ENCODE measurements at places on chromosomes 6 and 20.

DNA sequence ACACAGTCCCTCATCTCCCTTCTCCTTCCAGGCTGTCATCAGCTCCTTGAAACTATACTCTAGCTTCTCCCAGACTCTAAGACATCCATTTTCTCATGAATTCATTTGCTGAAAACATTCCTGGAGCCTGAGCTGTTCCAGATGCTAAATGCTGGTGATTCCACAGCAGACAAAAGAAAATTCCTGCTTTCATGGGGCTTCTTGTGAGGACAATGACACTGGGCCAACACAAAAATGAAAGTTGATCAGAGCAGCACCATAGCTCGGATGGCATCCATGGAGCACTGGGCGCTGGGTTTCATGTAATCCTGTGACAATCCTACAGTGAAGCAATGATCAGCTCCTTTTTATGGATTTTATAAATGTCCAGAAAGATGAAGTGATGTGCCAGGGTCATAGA is 47.4 kb upstream of the STX16 start:
- DNase-seq: no peak

DNA sequence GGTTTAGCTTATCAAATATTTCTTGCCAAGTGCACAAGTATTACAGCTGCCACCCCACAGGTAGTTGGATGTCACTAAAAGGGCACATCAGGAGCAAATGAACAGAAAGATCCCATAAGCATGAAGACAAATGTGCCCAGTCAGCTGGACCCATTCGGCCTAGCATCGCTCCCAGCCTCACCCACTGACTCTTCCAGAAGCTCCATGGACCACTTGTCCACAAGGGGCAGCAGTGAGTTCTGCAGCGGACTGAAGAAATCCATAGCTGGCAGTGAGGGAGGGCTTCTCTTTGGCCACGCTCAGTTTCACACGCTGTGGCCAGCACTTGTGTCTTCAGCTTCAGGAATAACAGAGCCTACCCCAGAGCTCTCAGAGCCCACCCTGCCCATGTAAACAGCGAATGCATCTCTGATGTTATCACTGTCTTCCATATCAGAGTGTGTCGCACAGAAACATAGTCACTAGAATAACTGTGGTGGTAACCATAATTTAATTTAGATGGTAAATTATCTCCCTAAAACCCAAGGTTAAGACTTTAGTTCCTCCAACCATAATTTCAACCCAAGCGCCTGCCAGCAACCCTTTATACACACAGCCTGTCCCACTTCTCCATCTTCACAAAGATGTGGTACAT is 15.8 kb downstream of the CGA start:
- no peak for DNase-seq

GRCh38 chr6:111237852-111238251 is 150.5 kb downstream of the SLC16A10 start:
- no peak for DNase-seq

- DNase-seq: no peak
Measured at GRCh38 chr20:38267901-38268514, 7.5 kb upstream of the KIAA1755 start.

GRCh38 chr6:39029156-39030011 is 19.2 kb upstream of the GLP1R start:
- no peak for DNase-seq

GRCh38 chr20:5788385-5788895 is 38.2 kb downstream of the SHLD1 start:
- peak; percentile 59 for DNase-seq

DNA sequence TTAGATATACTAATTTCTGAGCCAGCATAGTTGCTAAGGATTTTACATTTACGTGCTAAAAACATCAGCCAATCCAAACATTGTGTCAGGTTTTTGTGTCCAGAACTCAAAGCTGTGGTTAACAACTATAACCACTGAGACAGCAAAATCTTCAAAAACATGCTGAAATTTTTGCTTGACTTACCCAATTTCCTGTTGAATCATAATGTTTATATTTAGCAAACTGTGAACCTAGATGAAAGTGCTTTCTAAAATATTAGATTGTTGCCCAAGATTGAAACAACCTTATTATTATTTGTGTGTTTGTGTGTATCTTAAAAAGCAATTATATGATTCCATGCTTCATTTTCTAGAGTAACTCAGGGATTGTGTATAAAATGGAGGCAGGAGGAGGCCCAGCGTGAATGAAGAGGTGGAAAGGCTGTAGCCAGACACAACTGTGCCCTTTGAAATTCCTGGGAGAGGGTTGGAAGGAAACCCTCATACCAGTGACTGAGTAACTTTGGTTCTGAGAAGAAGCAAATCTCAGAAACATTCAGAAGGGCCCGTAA is 48.0 kb downstream of the ARMC2 start:
- no peak for DNase-seq

DNA sequence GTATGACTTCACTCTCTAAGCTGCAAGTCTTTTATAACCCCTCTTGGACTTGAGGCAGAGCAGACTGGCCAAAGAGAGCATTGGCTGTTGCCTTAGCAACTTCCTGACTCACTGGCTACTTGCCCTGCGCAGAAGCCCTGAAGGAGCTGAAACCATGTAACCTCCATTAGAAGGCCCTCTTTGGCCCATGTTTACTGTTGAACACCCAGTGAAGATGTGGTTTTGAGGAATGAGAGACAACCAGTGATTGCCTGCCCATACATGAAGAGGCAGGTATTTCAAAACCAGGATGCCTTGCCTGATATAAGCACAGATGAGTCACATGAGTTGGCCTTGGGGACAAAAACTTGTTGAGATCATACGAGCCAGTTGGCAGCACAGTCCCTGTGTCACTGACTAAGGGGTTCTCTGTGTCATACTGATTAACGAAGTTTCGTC is 182.5 kb downstream of the EDN1 start:
- DNase-seq: no peak

GRCh38 chr6:106422534-106422933 is 62.0 kb downstream of the CRYBG1 start:
- DNase-seq: no peak

- DNase-seq: no peak
Measured at GRCh38 chr6:99219788-99220187, 129.7 kb downstream of the FAXC start.

DNA sequence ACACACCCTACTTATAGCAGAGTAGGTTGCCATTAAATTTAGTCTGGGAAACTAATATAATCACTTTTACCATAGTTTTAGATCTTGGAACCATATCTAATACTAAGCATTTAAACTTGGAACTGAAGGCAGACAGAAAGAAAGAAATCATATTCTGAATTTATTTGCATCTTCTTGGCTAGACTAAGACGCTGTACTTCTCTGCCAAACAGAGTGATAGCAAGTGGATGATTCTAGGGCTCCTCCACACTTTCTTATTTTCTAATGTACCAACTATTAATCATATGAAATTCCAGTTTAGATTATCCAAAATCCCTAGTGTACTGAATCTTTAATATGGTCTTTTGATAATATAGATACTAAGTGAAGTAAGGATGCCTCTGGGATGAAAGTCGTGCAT is 277.0 kb downstream of the CENPW start:
- no peak for DNase-seq

- no peak for DNase-seq
Measured at GRCh38 chr6:37535428-37535758, 35.7 kb upstream of the CCDC167 start.

GRCh38 chr20:49754596-49754995 is 40.9 kb upstream of the B4GALT5 start:
- no peak for DNase-seq

- DNase-seq: no peak
Measured at GRCh38 chr6:41077536-41077935, 4.8 kb downstream of the NFYA start.

DNA sequence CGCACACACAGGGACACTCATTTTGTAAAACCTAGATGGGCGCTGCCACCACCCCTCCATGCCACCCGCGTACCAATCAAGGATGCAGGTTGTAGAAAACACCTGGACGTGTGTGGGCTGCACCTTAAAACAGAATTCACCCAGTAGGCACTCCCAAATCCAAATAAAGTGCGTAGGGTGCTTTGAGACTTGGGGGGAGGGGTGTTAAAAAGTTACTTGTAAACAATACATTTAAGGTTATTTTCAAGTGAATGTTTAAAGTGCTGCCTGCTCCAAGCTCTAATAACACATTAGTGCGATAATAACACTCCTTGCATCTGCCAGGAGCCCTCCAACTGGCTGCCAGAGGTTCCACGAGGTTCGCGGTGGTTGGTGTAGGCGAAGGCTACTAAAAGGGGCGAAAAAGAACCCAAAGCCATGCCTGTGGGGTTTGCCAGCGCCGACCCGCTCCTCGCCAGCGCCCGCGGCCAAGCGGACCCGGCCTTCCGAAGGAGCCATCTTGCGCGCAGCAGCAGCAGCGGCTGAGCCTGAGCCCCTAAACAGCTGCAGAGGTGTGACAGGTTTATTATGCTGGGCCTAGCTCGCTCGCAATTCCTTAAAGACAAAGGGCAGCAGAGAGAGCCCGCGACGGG is 11.5 kb downstream of the FOXC1 start:
- DNase-seq: peak; percentile 52

GRCh38 chr20:37457921-37458320 is 63.1 kb upstream of the NNAT start:
- no peak for DNase-seq

- DNase-seq: no peak
Measured at GRCh38 chr6:11231564-11232192, 790 bp downstream of the NEDD9 start.

DNA sequence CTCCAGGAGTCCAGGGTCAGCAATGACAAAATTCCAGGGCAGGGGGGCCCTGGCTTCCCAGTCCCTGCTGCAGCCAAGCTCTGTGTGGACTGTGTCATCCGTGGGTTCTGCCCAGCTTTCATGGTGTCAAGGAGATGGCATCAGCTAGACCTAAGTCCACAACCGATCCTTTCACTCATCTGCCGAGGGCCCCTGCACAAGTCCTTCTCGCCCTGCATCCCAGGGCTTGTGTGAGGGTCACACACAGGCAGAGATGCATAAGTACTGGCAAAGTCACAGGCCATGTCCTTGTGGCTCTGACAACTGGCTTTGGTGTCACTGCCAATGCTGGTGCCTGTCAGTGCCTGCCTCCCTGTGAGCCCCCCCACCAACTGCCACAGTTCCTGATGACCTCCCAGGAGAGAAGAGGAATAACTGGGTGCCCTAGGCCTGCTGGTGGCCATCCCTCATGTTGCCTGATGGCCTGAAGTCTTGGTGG is 181.4 kb upstream of the CST7 start:
- peak; percentile 41 for DNase-seq

GRCh38 chr6:28145231-28145630 is 3.5 kb downstream of the ZKSCAN8 start:
- DNase-seq: no peak

- no peak for DNase-seq
Measured at GRCh38 chr6:150196942-150197745, 54.3 kb downstream of the PPP1R14C start.

DNA sequence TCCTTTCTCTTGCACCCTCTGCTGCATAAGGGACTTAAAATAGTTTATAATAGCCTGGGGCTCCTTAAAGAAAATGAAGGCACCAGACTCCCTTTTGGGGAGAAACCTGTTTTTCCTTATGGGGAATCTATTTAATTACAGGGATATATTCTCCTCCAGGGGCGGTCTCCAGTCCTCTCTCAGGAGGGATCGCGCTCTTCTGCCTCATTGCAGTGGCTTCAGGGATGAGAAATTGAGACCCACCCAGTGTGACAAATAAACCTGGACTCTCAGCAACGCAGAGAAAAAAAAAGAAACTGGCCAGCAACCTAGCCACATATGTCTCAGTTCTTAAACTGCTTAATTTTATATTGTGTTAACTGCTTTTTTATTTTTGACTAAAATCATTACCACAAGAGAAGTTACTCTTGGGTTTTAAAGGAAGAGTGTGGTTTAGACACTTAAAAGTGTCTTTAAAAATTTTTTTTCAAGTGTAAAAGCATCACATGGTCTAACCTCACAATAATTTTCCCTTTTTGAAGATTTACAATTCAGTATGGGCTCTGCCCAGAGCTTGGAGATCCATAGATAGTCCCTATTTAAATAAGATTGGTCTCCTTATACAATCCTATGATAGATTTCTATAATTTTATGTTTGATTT is 11.7 kb upstream of the GOPC start:
- DNase-seq: no peak

DNA sequence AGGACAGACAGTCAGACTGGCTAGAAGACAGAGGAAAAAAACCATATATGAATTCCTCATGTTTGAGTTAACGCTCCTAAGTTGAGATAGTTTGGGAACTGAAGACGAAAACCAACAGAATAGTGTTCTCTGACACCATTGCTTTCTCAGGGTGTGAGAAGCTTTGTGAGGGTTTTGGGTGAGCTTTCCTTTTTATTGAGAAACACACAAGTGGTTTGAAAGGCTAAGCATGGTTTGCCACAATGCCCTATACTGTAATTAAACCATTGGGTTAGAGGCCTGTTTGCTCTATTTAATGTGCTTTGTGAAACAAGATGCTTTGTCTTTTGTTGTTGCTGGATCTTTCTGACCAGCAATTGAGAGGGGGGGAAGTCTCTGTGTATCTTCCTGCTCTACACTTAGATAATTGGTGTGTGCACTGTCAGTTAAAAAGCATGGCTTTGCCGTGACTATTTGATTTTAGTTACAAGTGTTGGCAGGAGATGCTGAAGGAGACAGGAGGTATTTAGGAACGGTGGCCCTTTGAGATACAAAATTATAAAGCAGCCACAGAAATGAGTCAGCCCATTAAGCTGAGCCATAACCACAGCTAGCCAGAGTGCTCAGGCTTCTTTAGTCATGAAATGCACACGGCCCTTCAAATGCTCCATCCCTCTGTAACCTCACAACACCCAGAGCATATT is 273.0 kb upstream of the PREP start:
- no peak for DNase-seq

- no peak for DNase-seq
Measured at GRCh38 chr20:46683011-46683667, 6.1 kb downstream of the TP53RK start.

GRCh38 chr20:43977962-43978361 is 63.3 kb downstream of the TOX2 start:
- no peak for DNase-seq

DNA sequence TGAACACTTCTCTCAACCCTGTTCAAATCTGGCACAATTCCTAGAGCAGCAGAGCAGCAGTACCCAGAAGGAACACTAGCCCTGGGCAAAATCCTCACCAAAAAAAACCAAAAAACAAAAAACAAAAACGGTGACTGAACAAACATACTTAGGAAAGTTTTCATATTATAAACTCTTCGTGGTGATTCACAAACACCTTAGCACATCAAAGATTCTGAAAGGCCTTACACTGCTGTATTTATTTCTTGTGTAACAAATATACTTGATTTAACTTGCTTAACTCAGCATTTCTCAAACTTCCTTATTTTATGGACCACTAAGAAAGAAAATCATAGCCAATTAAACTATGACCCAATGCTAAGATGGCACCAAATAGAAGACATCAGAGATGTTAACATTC is 57.8 kb upstream of the RREB1 start:
- DNase-seq: no peak

- DNase-seq: no peak
Measured at GRCh38 chr6:1577896-1578745, 31.6 kb upstream of the FOXC1 start.

GRCh38 chr6:10315658-10316372 is 99.1 kb downstream of the TFAP2A start:
- no peak for DNase-seq

GRCh38 chr6:159572439-159573110 is 120.5 kb downstream of the SOD2 start:
- no peak for DNase-seq

GRCh38 chr20:56453352-56453751 is 15.1 kb upstream of the RTF2 start:
- no peak for DNase-seq

GRCh38 chr6:144104898-144105487 is 9.6 kb upstream of the SF3B5 start:
- no peak for DNase-seq

GRCh38 chr6:14510038-14510437 is 392.5 kb downstream of the CD83 start:
- DNase-seq: no peak

All from activated naive CD4-positive, alpha-beta T cell treated with anti-CD3 and anti-CD28 coated beads, Interleukin-2, amount 50 U/mL, for 72 hours (primary cell).